ENCODE measurements at places on chromosomes 2 and 18.

DNA sequence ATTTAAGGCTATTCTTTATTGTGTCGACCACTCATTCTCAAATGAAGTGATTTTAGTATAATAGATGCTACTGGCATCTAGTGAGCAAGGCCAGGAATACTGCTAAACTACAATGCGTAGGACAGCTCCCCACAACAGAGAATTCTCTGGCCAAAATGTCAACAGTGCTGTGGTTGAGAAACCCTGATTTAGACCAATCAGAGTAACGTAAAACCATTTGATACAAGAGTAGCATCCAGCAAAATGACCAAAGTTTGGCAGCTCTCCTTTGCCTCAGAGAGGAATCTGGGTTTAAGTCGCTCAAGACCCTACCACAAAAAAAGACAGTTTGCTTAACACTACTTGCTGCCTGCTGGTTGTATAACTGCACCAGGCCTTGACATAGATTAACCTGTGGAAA is 37.0 kb upstream of the TTN start:
- DNase-seq: no peak

GRCh38 chr18:57131782-57132181 is 15.1 kb upstream of the BOD1L2 start:
- no peak for DNase-seq

DNA sequence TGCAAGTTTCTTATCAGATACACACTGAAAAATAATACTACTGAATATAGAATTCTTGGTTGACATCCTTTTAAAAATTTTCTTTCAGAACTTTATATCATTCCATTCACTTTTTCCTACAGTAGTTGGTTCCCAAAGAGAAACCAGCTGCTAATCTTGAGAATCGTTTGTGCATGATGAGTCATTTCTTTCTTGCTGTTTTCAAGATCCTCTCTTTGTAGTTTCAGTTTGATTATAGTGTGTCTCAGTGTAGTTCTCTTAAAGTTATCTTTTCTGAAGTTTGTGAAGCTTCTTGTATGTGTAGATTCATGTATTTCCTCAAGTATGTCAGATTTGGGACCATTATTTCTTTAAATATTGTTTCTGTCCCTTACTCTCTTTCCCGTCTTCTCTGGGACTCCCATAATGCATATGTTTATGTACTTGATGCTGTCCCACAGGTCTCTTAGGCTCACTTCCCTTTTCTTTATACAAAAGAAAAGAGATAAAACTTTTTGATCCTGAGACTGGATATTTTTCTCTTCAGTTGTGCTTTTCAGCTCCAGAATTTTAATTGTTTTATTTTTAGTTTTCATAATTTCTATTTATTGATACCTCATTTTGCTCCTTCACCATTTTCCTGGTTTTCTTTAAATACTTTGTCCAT is 801.0 kb downstream of the TDRD15 start:
- DNase-seq: no peak

DNA sequence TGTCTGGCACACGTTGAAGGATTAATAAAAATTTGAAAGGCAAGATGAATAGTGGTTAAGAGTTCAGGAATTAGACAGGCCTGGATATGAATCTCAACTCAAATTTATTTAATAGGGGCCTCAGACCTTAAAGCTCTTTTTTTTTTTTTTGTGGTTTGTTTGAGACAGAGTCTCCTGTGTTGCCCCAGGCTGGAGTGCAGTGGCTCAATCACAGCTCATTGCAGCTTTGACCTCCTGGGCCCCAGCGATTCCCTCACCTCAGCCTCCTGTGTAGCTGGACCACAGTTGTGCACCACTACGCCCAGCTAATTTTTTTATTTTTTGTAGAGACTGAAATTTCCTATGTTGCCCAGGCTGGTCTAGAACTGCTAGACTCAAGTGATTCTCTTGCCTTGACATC is 3.0 kb downstream of the ZRANB3 start:
- DNase-seq: no peak

DNA sequence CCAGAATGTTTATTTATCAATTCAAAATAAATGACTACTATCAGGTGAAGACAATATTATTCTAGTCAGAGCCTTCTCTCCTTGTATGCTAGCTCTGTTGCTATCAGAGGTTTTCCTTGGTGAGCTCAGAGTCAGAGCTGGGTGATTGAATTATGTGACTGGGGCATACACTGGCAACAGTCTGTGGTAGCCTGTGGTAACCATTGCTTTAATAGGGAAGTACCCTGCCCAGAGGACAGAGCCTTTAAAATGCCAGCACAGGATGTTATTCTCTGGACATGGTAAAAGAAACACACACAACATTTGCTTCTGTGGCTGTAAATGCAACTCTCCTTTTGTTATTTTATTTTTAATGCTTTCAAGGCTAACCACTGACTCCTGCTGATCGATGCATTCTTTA is 124.7 kb downstream of the PPP1R1C start:
- no peak for DNase-seq

DNA sequence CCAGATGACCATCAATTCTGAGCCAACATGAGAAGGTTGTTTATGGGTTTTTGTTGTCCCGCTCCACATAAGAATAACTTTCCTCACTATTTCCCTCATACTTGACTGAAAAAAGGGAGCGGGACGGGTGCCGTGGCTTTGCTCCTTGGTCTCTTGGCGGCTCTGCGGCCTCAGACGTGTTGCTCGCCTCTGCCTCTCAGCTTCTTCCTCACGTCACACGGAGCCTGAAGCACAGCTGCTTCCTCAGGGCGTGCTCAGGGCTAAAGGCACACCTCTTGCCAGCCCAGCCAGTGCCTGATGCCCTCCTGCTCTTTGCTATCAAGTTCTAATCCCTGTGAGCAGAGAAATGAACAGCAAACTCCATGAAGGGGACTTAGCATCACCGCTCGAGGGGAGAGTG is 17.9 kb upstream of the ID2 start:
- no peak for DNase-seq

DNA sequence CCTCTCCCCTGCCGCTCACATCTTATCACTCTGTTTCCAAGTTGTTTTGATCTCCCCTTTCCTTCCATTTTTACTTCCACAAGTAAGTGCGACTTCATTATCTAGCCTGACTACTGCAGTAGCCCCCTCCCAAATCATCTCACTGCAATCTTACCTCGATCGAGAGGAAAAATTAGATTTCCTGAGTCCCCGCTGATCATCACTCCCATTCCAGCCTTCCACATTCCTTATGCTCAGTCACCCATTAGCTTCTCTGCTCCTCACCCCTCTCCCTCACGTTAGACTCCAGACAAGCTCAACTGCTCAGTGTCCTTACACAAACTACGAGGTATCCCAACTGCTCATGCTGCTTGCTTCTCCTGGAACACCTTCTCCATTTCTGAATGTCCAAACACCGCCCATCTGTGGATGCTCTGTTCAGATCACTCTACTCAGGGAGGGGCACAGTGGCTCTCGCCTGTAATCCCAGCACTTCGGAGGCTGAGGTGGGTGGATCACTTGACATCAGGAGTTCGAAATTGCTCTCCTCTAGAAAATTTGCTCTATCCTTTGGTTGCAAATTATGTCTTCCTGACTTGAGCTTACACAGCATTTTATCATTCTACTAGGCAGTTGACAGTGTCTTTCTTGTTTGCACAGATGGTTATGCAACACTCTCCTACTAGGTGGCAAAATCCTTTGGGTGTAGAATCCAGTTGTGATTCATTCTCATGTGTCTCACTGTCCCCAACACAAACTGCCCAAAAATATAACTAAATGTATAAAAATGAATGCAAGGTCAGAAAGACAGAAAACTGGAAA is 96.5 kb downstream of the INO80D start:
- no peak for DNase-seq

DNA sequence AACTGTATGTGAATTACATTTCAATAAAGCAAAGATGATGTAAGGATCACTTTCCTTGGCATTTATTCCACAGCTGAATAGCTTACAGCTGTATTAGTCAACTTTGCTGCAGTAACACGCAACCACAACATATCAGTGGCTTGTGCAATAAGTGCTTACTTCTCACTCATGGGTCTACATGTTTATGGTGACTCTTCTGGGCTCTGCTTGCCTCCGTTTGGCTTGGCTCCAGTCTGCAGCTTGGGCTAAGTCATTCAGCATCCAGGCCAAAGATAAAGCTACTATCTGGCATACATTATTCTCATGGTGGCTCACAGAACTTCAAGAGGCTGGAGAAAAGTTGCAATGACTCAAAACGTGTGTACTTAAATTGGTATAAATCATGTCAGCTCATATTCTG is 355.0 kb downstream of the RNF144A start:
- peak; percentile 80 for DNase-seq

Data from AG10803 (cell line).